ENCODE measurements at places on chromosomes 7 and 10. TPM values are rescaled to one million over a fixed set of nuclear protein-coding genes. Genes with fewer than 3 reads are reported as not detected.

DNA sequence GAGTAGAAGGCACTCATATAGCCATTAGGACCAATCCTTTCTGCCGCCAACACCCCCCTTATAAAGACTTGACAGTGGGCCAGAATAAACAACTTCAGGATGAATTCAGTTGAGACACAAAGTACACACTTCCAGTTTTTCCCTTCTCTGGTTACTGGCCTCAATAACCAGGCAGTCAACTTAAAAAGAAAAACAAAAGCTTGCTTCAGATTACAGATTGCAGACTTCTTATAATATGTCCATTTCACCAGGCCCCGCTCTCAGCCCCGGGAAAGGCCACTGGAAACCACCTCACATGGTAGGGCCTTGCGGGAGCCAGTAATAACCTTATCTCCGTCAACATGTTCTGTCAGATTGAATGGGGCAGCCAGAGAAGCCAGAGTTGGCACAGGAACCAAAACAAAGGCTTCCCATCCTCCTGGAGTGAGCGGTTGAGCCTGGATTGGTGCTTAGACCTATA, 108.8 kb downstream of the EGFR start:
- DNase-seq, result no peak

DNA sequence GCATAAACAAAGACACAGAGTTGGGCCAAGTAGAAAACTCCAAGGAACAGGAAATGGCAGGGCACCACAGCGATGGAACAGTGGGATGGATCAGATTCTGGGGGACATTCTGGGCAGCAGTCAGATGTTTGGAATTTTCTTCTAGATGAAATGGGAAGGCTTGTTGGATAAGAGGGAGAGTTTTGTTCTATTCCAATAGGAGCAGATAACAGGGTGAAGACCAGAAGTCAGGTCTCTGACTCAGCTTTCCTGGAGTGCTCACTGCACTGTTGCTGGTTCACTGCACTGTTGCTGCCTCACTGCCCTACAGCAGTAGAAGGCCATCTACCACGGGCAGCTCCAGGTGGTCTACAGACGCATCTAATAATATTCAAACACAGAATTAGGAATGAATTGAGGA, 135.6 kb downstream of the ATE1 start:
- no peak for DNase-seq

The LIPN gene
- total RNA-seq, result not detected

The CUBN gene
- total RNA-seq, result 1.1 TPM

DNA sequence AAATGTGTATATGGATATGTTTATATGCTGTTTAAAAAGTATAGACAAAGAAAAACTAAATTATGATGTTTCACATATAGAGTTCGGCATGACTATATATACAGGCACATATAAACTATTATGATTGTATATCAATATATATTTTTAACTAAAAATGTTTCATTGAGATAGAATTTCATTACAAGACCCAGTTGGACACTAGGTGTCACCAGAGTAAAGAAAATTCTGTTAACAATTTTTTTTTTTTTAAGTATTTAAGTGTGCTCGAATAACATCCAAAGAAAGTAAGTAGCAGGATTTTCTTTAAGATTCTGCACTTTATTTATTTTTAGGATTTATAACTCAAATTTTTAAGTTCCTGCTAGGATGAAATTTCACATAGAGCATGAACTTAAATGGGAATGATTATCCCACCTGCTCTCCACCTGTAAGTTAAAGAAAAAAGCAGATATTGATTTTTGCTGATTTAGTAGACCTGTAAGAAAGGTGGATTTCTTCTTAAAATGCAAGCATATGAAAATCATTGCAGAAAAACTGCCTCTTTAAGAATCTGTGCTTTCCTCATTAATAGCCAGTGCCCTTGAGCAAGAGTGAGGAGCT, 961.5 kb downstream of the PCDH15 start:
- DNase-seq, result no peak

DNA sequence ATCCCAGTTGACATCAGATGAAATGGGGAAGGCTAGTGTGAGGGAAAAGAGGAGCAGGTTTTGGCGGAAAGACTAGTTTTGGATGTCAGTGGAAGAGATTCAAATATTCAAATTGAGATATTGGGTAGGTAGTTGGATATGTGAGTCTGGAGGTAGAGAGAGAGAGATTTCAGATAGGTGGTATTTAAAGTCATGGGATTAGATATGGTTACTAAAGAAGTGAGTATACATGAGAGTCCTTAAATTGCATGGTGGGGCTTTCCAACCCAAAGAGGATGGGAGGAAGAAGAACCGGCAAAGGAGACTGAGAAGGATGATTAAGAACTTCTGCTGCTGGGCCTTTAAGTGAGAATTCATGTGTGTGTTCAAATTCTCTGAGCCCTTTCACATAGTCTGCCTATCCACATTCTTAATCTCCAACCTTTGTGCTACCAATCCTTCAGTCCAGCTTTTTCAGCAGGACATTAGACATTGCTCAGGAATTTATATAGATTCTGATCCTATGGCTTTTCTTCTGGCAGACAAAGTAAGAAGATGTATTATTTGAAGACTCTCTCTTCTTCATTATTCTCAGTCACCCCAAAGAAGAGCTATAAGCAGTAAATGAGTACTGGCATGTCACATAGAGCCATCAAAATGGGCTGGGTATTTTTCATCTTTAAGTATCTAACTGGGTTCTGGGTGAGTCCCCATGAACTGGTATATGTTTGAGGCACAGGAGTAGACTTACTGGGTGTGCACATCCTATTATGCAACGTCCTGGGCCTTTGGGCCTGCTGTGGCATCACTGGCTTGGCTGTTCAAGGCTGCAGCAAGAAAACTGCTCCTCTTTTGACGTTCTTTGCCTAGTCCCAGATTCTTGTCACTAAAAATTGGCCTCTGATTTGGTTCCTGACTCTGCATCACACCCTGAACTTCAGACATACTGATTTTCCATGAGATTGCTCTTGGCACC, 33.6 kb downstream of the ST7 start:
- no peak for DNase-seq

- no peak for DNase-seq
Observed at GRCh38 chr7:77653572-77653971, 42.7 kb upstream of the RSBN1L start.

DNA sequence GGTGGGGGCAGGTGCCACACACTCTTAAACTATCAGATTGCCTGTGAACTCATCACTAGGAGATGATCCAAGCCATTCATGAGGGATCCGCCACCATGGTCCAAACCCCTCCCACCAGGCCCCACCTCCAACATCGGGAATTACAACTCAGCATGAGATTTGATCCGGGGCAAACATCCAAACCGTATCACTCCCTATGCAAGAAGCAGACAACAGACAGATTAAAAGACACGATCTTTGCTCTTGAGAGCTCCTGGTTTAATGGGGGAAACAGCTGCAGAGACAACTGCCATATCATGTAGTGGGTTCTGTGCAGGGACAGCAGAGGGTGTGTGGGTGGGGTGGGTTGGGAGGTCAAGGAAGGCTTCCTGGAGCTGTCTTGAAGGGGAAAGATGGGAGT, 123.6 kb downstream of the EMX2 start:
- no peak for DNase-seq

DNA sequence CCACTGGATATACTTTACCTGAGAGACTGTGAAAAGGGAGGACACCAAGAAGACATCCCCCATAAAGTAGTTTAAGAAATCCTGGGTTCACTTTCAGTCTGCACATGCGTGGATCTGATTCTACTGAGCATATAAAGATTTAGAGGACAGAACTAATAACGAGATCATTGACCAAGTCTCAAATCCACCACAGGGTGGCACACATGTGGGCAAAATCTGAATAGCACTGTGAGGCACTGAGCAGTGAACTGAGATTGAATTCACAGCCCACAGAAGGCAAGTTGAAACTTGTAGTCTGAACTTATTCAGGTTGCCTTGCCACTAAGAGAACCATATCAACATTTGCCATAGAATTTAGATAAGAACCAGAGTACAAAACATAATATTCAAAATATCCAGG, 818.6 kb downstream of the GRID1 start:
- DNase-seq, result no peak

DNA sequence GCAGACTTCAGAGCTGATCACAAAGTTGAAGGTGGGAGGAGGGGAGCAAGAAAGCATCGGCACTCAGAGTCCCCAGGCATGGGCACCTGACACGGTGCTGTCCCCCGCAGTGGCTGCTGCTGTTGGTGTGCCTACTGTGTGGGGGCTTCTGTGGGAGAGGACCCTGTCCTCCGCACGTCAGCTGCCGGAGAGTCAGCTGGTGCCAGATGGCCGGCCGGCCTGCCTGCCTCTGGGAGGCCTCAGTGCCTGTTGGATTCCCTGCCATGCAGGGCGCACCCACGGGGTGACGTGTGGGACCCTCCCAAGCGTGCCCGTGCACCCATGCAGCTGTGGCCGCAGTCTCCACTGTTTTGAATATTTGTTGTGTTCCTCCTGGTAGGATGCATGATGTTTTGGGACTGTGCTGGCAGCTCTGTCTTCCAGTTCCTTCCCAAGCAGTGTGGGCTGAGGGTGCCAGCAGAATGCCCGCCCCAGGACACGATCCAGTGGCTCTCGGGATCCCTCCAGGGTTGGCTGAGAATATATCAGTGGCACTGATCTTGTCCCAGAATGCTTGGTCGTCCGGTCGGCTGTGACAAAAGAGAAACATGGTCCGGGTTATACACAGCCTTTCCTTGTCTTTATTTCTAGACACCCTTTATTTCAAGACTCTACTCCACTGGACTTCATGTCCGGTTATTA, 185.6 kb downstream of the MGMT start:
- DNase-seq, result no peak

The NUTM2B gene
- 0.86 TPM for total RNA-seq

The CYP3A5 gene
- 0.12 TPM for total RNA-seq

The CDHR1 gene
- total RNA-seq, result not detected

- DNase-seq, result no peak
Observed at GRCh38 chr7:45324683-45325237, 167.2 kb downstream of the RAMP3 start.

All from psoas muscle (tissue), 8 donors.